ENCODE measurements at places on chromosomes 11 and 22.

- peak; percentile 50 for DNase-seq
These were observed 2.1 kb downstream of the LPXN start for GRCh38 chr11:58573451-58574104.

DNA sequence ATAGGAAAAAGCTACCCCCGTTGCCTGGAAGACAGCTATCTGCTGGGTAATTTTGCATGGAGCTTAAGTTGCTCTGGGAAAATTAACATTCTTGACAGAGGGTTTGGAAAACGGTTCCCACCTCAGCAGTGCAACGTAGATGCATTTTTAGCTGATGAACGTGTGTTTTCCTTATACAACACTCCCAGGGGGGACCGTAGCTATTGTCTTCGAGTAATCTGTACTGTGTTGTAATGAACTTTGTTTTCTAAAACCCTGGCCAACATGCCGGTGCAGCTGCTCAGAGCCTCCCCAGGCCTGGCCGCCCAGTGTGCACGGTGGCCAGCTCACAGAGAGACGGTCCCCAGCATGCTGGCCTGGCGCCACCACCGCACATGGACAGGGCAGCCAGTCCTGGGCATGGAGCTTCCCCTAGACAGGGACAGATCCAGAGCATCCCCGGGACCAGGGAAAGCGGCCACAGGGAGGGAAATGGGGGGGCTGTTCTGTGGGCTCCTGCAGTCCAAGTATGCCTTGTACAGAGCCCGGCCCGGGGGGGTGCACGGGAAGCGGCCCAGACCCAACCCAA lies 2.2 kb downstream of the TNNT3 start:
- no peak for DNase-seq

- DNase-seq, result no peak
These were observed 78.0 kb upstream of the SHANK2 start for GRCh38 chr11:71330349-71330748.

- no peak for DNase-seq
These were observed 545.4 kb downstream of the TBC1D22A start for GRCh38 chr22:47307822-47308221.

DNA sequence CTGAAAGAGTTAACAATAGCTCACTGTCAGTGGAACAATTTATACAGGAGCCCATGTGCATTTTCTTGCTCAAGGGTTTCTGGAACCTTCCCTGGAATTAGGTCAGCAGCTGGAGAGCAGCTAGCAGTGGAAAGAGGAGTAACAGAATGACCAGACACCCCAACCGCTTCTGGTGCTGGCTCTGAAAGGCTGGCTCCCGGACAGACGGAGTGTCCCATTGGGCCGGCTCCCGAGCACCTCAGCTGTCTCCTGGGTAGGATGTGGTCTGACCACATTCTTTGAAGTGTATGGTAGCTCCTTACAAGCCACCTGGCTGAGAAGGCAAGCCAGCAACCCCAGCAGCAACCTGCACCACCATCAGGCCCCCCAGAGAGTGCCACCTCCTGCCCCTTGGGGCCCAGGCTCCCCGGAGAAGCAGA lies 44.7 kb downstream of the ABTB2 start:
- DNase-seq, result peak; percentile 33

- DNase-seq, result no peak
These were observed 76.3 kb downstream of the BUD13 start for GRCh38 chr11:116696381-116696941.

DNA sequence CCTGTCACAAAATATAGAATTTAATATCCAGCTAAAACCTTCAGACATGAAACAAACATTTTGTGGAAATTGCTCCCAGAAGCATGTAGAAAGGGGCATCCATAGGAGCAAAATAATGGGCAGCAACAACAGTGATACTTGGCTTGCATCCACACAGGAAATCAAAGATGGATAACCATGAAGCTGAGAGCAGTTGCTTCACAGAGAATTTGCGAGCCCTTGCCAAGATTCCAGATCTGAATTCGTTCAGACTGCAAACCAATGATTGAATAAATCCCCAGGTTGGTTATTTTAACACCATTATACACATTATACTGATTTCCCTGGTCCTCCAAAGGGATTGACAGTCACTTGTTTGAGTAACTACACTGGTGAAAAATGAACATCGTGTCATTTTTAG lies 15.6 kb upstream of the OR51L1 start:
- DNase-seq, result no peak

DNA sequence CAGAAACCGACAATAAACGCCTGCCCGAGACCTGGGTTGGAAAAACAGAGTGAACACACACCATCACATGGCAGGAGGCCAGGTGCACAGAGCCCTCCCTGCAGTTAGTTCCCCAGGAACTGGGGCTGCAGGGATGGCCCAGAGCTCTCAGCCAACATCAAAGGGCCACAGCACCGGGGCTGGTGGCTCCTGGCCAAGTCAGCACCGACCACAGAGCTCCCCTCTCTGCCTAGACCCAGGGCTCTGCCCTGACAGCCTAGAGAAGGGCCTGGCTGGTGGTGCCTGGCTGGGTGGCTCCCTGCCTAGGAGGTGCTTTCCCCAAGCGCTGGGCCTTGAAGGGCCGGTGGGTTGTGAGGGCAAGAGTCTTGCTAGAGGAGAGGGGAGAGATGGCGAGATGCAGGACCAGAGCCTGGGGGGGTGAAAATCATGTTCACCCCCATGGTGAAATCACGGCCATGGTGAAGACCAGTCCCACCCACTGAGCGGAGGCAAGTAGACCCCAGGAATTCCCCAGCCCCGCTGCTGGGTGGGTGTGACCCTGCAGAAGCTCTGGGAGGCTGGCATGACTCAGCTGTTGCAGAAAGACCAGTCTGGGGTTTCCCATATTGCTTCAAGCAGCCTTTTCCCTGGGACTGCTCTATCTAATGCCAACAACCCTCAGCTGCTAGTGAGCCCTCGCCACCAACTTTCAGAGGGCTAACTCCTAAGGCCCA lies 7.2 kb upstream of the BID start:
- peak; percentile 61 for DNase-seq

- DNase-seq, result no peak
These were observed 25.2 kb downstream of the CAPN1 start for GRCh38 chr11:65206901-65207300.

- peak; percentile 81 for DNase-seq
These were observed 29.7 kb downstream of the FAM83F start for GRCh38 chr22:40024201-40025061.

DNA sequence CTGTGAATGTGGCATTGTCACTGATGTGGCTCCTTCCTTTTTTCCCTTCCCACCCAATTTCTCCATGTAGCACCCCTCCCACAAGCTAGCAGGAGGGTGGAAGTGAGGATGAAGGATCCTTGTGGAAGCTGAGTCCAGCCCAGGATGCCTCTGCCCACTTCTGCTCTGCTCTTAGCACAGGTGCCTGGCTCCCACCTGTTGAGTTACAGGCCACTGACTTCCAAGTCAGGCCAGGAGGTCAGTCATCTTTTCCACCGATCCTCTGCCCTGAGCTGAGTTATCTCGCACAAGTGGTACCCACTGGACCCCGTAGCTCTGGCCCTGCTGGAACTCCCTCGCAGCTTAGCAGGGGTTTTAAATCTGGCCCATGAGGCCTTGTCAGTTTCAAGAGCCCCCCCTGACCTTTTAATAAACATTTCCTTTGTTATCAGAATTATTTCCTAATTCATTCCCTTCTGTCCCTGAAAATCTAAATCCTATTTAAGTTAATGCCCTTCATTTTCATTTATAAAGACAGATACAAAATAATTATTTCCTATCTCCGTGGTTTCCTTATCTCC lies 125.3 kb upstream of the CADM1 start:
- DNase-seq, result no peak
